ENCODE measurements at places on chromosomes 11 and 22.
A peak's percentile ranks its signal among the peaks of the same experiment; 100 is the strongest.

GRCh38 chr11:96111308-96111707 lies 187.4 kb upstream of the MTMR2 start:
- no peak for DNase-seq

GRCh38 chr11:38138972-38139371 lies 1540.9 kb upstream of the RAG2 start:
- no peak for DNase-seq

DNA sequence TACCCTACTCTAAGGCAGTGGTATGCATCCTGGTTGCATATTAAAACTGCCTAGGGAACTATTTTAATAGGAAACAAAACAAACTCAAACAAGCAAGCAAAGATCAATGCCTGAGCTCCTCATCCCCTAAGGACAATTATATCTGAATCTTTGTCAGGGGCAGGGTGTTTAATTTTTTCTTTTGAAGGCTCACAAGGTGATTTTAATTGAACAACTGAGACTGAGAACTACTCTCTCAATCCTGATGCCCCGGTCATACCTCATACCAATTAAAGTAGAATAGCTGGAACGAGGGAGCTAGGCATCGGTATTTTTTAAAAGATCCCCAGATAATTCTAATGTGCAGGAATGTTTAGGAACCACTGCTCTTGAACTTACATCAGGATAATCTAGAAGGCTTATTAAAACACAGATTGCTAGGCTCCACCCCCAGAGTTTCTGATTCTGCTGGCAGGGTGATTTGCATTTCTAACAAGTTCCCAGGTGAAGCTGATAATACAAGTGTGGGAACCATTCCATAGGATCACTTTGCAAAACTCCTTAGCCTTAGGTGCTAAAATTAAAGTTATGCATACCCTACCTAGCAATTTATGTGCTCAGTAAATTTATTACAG lies 416.5 kb downstream of the GUCY1A2 start:
- DNase-seq: no peak

DNA sequence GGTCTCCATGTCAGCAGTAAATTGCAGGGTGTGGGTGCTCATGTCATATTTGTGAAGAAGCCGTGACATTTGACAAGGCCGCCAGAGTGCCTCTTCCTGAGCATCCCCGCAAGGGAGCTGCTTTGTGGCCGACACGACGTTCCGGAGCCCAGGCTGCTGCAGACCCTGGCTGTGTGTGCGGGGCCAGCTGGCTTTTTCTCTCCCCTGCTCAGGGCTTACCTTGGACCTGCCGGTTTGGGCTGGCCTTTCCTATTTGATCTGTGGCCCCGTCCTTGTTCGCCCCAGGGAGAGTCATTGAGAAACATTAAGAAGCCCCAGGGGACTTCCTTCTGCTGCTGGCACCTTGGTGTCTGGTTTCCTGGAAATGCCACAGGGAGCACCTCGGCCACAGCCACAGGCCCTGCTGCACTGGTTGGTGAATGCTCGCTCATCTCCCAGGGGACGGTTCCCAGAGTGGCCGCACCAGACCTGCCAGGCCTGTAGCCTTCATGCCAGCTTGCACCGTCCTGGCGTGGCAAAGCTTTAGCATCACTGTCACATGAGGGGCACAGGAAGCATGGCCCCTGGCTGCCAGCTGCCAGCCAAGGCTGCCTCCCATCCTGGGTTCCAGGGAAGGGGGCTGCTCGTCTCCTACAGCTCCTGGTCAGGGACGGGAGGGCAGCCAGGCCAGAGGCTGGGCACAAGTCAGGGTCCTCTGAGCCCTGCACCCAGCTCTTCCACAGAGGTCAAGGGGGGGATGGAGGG lies 5.4 kb downstream of the GRK2 start:
- DNase-seq: no peak

DNA sequence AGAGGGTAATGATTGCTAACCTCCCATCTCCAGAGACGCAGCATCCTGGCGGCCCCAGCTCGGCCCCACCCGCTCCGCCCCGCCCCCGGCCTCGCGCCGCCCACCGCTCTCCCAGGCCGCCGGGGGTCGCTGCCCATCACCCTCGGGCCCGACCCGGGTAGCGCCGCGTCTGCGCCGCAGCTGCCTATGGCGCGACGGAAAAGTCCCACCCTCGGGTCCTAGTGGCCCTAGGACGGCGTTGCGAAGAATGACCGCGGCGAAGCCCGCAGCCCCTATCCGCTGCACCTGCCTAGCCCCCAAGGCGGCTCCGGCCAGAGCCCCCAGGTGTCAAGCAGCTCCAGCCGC lies 457 bp downstream of the CPSF7 start:
- peak; percentile 86 for DNase-seq

GRCh38 chr11:123430721-123431497 lies 840 bp downstream of the GRAMD1B start:
- peak; percentile 67 for DNase-seq

DNA sequence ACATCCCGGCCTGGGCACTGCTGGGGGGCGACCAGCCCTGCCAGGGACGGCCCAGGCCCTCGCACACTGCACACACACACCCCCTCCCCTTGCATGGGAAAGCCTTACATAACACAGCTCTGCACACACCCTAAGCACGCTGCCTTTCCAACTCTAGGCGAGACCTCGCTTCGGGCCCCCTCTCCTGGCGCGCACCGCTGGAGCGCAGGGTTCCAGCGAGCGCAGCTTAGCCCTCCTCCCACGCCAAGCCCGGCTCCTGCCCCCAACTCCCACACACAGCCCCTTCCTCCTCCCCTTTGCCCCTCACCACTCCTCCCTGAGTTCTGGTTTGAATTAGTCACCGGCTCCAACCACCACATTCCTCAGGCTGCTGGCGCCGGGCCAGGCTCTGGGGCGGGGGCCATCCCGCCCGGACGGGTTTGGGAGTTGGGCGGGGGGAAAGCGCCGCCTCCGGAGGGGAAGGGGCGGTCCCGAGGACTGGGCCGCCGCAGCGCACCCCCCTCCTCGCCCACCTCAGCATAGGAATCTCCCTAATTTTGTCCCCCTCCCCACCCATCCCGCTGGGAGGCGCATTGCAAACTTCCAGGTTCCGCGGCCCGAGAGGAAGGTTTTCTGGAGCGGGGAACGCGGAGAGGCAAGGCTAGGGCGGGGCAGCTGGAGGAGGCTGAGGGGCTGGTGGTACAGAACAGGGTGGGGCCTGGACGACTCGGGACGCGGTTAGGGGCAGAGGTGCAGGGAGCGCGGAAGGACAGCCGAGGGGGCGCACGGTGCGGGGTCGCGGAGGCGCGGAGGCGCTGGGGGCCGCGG lies 966 bp downstream of the AHNAK start:
- DNase-seq: peak; percentile 98

DNA sequence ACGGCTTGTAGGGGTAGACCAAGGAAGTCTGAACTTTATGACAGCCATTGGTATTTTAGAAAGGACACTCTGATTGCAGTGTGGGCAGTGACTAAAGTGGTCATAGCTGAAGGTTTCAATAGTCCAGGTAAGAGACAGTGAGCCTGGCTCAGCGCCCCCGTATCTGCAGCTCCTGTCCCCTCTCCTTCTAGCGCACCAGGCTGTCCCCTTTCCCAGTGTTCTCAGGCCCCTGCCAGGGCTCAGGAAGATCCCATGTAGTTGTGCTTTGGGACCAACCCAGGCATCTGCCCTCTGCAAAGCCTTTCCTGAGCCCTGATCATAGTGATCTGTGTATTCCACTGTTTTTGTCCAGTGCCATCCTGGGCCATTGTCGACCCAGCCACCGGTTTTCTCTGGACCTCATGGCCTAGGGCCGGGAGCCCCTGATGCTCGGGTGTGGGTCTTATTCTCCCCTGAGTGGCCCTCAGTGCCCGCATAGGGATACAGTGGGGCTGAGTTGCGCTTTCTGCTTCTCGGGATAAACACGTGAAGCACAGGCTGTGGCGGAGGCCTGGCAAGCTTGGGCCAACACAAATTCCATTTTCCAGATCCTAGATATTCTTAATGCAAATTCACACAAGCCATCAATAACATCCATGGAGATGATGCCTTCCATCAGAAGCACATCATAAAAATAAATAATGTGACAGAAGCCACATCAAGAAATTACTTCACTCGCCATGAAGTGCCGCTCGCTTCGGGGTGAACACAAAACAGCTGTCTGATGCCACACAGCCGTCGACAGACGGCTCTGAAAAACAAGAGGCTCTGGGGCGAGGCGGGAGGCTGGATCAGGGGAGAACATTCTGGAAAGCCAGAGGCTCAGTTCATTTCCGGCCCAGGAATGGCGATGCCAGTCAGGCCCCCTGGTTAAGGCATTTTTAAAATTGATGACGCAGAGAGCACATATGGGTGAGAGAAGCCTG lies 805.0 kb downstream of the TBC1D22A start:
- no peak for DNase-seq

GRCh38 chr11:60493454-60493853 lies 876 bp downstream of the MS4A12 start:
- DNase-seq: no peak

DNA sequence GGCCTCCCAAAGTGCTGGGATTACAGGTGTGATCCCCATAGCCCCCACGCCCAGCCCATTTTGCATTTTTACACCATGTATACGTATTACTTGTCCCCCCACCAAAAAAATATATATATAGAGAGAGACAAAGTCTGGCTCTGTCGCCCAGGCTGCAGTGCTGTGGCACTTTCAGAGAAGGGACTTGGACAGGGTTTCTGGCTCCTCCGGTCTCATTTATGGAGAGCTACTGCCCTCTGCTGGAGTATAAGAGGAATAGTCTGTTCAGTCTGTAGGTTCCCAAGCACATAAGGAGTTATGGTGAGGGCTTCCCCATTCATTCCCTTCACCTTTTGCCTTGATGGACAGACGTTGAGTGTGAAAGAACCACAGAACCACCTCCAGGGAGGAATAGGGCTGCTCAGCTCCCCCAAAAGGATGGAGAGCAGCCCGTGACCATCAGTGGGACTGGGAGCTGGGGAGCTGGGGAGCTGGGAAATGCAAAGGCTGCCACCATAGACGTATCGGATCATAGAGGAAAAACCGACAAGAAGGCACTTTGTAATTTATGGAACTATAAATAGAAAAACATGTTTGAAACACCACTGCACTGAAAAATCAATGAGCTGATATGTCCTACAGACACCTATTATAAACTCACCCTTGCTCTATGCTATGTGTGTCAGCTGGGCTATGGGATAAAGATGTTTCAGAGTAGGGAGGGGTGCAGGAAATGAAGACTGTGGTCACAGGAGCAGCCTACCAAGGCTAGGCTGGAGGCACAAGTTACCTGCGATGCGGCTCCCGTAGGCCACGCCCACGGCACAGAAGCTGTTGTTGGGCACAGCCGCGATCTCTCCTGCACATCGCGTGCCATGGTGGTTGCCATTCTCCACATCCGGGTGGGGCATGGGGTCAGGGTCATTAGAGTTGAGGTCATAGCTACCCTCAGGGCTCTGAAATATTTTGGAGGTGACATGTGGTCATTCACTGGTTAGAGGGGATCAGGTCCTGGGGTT lies 5.2 kb downstream of the PCSK7 start:
- DNase-seq: peak; percentile 90

GRCh38 chr11:92793189-92793588 lies 176.3 kb upstream of the MTNR1B start:
- DNase-seq: no peak

GRCh38 chr11:125514336-125515101 lies 18.5 kb upstream of the FEZ1 start:
- DNase-seq: no peak

GRCh38 chr11:42253156-42253555 lies 793.7 kb upstream of the LRRC4C start:
- DNase-seq: peak; percentile 14

GRCh38 chr11:74011360-74012073 lies 2.6 kb upstream of the UCP3 start:
- DNase-seq: peak; percentile 17

GRCh38 chr22:20115691-20116375 lies at the start of gene RANBP1:
TSS of gene RANBP1 (plus strand) at chr22:20116104. CDS start at chr22:20116185, 81 bp downstream.
- DNase-seq: peak; percentile 78

- DNase-seq: no peak
Measured at GRCh38 chr22:35634943-35635540, 13.2 kb upstream of the APOL6 start.

GRCh38 chr11:128313931-128314330 lies 273.4 kb downstream of the ETS1 start:
- no peak for DNase-seq

- no peak for DNase-seq
Measured at GRCh38 chr11:66226101-66226500, 42.3 kb upstream of the RAB1B start.

- no peak for DNase-seq
Measured at GRCh38 chr11:76143274-76143673, 63.0 kb downstream of the WNT11 start.
